Activated CD4-positive, alpha-beta memory T cell treated with anti-CD3 and anti-CD28 coated beads for 36 hours (primary cell): ENCODE measurements at places on chromosomes 2 and 18.

GRCh38 chr2:78980152-78980465 is 45.4 kb upstream of the REG3G start:
- DNase-seq = no peak

GRCh38 chr2:195212586-195212985 is 444.4 kb upstream of the SLC39A10 start:
- no peak for DNase-seq

- no peak for DNase-seq
Observed at GRCh38 chr18:56462276-56462675, 176.1 kb downstream of the TXNL1 start.

GRCh38 chr2:85106489-85107180 is 26.6 kb upstream of the TCF7L1 start:
- no peak for DNase-seq

DNA sequence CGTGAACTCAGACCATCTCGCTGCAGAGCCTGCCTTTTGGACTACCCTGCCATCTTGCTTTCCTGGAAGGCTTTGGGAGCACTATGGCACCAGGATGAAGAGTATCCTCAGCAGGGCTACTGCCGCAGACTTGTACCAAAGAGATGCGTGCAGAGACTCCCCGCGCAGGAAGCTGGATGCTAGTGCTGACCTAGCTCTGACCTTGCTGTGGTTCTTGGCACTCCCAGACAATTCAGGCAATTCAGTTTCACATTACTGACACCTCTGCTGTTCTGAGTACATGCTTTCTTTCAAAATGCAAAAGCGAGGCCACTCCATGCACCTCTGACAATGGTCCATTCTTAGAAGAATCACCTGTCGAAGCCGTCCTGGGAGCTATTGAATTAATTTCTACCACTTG is 251.5 kb upstream of the MEX3C start:
- DNase-seq = no peak

- DNase-seq = no peak
Observed at GRCh38 chr2:156800065-156800653, 364.0 kb downstream of the GPD2 start.

GRCh38 chr2:181770150-181770549 is 89.8 kb upstream of the NEUROD1 start:
- no peak for DNase-seq

GRCh38 chr2:239459606-239460005 is 58.8 kb upstream of the HDAC4 start:
- DNase-seq = no peak

GRCh38 chr2:65275141-65275915 is 47.7 kb downstream of the ACTR2 start:
- no peak for DNase-seq

DNA sequence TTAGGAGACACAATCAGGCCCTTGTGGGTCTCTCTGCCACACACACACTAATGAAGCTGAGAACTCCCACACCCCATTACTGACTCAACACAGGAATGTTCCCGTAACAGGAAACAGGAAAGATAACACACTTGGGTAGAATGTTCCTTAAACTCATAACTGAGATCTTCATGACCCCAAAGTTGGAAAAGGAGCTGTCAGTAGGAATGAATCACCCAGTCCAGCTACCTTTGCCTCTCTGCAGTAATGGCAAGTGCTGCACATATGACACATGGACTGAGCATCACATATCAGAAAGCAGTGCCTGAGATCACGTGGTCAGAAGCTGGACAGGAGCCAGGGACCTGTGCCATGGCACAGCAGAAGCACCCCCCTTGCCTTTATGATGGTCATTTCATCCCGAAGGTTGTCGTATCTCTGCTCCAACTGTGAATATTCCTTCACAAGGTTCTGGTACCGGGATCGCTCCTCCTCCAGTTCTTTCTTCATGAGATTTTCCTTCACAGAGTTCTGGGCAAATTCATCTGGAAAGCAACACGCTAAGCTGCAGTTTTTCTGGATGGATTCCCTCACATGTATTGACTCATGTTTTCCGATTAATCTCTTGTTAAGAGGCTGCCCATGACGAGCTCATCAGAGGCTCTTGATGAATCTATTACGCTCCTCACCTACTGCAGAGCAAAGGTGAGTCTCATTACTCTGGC is 65.4 kb upstream of the ACAA2 start:
- DNase-seq = no peak

DNA sequence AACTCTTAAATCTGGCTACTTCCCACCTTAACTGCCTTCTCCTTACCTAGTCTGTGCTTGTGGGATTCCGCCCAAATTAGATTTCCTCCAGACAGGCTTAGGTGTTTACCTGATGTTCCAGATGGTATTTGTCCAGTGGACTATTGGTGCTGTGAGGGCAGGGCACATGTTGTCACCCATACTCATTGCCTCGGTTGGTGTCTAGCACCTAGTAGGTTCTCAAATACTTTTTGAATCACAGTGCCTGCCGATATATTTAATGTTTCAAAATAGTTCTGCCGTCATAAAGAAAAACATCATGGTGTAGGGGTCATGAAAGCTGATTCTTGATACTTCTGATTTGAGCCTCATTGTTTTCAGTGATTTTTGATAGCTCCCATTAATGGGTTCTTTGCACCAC is 1.1 kb downstream of the SEPTIN2 start:
- no peak for DNase-seq

DNA sequence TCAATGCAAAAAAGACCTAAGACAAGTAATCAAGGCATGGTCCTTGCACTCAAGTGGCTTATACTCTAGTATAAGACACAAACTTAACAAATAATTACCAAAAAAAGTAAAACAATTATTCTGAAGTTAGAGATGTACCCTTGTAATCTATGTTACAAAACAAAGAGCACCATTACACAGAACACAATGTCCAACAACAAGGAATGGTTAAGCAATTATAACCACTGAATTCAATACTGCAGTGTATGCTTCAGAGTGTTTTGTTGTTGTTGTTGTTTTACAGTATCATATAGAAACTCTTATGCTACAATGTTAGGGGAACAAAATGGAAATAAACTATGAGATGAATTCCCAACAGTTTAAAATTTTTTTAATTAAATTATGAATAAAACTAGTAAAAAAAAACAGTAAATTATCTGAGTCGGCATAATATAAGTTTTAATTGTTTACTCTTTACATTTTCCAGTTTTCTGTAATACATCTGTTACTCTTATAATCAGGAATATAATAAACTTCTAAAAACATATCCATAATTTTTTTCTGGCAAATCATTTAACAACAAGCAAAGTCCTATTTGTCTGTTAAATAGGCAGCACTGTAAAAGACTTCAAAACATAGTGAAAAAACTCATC is 29.2 kb downstream of the ROCK2 start:
- DNase-seq = no peak

DNA sequence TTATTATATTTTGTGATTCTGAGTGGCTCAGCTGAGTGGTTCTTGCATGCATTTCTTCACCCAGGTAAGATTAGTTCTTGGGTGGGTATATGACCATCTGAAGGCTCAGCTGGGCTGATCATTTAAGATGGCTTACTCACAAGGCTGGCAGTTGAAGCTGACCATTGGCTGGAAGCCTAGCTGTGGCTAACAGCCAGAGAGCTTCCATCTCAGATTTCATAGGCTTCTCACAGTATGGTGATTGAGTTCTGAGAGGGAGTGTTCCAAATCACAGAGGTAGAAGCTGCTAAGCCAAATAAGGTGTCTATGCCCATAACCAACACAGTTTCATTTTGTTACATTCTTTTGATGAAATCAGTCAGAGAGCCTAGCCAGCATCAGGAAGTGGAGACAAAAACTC is 117.4 kb upstream of the RPRM start:
- DNase-seq = no peak

DNA sequence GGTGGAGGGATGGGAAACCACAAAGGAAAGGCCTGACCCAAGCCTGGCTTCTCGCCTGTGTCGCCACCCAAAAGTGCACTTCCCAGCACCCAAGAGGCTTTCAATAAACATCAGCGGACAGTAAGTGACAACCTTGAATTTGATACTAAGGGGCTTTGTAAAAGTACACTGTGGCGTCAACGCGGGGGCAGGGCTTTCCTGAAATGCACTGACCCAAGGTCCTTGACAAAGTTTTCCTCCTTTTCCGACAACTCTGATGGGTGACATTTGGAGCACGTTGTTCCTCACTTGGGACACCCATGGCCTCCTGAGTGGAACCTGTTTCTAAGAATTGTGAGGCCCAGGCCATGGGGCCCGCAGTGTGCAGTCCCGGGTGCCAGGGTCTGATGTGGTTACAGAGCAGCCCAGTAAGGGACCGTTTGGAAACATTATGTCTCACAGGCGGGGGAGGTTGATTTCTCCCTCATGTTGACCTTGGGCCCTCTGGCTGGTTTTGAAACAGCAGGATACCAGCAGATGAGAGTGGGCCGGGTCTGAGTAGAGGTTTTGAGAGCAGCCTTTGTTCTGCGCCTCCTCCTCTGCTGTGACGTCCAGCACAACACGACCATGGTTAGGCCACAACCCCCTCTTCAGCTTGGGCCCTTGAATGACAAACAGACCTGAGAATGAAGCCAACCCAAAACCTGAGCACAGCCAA is 2.8 kb upstream of the ZBTB14 start:
- no peak for DNase-seq

GRCh38 chr2:12797815-12798214 is 81.1 kb downstream of the TRIB2 start:
- DNase-seq = no peak

GRCh38 chr2:627340-627709 is 49.9 kb downstream of the TMEM18 start:
- no peak for DNase-seq

GRCh38 chr2:88226754-88227153 is 56.6 kb downstream of the THNSL2 start:
- DNase-seq = no peak

- no peak for DNase-seq
Observed at GRCh38 chr18:63128237-63128974, 191.2 kb downstream of the BCL2 start.

- DNase-seq = no peak
Observed at GRCh38 chr2:33047939-33048338, 101.2 kb downstream of the LTBP1 start.
